ENCODE measurements at places on chromosomes 6 and 20.

DNA sequence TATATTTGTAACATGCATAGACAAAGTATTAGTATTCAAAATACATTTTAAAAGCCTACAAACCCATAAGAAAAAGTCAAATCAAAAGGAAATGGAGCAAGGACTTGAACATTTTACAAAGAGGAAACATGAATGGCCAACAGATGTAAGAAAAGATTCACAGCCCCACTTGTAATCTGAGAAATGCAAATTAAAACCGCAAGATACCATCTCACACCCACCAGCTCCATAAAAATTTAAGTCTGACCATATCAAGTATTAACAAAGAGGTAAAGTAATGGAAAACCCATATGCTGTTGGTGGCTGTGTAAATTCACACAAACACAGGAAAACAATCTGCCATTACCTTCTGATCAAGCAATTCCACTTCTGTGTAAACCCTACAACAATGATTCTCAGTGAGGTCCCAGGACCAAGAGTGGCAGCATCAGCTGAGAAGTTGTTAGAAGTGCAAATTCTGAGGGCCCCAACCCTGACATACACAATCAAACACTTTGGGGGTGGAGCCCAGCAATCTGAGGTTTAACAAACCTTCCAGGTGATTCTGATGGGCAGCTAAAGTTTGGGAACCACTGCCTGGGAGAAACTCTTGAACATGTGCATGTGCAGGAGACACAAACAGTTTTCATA is 30.9 kb downstream of the BCL2L1 start:
- DNase-seq: no peak

GRCh38 chr20:7161690-7162089 is 394.2 kb downstream of the BMP2 start:
- DNase-seq: no peak

DNA sequence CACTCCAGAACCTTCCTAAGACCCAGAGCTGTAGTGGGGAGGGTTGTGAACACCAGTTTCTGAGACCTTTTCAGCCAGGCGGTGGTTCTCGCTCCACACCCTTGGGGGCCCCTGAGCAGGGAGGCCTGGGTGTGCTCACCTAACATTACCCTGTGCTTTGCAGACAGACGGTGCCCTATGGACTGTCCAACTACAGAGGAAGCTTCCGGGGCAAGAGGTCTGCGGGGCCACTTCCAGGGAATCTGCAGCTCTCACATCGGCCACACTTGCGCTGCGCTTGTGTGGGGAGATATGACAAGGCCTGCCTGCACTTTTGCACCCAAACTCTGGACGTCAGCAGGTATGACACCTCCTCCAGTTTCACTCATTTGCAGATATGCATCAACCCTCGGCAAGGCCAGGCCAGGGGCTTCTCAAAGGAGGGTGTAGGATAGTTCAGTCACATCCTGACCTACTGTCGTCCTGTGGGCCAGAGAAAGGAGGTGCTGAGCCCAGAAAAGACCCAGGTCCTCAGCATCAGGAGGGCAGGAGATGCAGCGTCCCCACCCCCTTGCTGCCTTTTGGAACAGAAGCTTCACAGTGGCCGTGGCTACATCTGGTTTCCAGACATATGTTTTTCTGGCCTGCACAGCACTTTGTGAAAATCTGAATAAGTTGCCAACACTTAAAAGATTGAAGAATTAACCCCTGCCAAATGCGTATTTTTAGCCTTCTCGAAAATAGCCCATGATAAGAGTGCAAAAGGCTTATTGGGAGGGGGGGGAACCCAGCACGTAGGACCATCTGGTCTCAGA is 20.6 kb downstream of the EDN3 start:
- DNase-seq: no peak

- no peak for DNase-seq
These were observed 48.8 kb downstream of the NT5E start for GRCh38 chr6:85498596-85499258.

DNA sequence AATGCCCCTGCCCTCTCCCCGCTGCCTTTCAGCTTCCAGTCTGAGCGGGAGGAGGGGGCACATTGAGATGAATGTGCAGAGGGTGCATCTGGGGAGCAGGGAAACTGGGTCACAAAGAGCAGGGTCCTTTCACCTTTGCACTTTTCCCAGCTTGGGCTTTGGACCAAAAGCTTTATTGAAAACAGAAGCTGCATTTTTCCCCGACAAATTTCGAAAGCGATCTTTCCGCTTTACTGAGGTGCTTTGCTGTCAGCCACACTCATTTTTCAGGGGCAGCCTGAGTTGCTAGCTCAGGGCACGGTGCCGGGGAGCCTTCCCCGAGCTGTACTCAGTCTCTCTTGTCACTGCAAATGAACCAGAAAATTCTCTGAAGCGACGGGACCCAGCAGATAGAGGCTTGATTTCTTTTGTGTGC is 283.7 kb upstream of the SOX4 start:
- no peak for DNase-seq

- DNase-seq: no peak
These were observed 174.5 kb upstream of the SNX9 start for GRCh38 chr6:157648561-157648960.

DNA sequence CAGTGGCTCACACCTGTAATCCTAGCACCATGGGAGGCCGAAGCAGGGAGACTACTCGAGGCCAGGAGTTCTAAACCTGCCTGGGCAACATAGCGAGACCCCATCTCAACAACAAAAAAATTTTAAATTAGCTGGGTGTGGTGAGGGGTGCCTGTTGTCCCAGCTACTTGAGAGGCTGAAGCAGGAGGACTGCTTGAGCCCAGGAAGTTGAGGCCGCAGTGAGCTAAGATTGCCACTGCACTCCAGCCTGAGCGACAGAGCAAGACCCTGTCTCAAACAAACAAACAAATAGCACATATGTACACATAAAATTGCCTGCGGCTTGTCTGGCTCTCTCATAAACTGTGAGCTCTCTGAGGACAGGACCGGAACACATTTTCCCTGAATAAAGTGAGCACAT is 106.3 kb downstream of the BANF2 start:
- DNase-seq: no peak

- no peak for DNase-seq
These were observed 26.5 kb upstream of the PPP1R14C start for GRCh38 chr6:150116200-150116800.

GRCh38 chr6:90290811-90291420 is 5.7 kb downstream of the BACH2 start:
- no peak for DNase-seq

- no peak for DNase-seq
These were observed 30.5 kb downstream of the PLCB1 start for GRCh38 chr20:8162610-8163009.

GRCh38 chr6:135522965-135523692 is 25.6 kb upstream of the AHI1 start:
- DNase-seq: no peak

- no peak for DNase-seq
These were observed 147.1 kb downstream of the LRFN2 start for GRCh38 chr6:40440053-40440452.

DNA sequence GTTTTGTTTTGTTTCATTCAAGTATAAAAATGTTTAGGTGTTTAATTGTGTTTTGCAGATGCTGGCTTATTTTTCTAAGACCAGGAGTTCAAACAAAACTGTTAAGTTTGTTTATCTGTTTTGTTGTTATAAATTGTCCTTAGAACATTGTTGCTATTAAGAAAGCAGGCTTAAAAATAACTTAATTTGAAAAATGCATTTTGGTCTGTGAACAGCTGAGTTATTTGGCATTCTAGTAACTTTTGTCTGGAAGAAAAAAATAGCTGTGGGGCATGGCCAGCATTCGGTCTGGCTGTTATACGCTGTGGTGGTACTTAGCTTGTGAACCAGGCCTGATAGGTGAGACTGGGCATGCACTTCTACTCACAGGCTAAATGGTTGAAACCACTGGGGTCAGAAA is 37.8 kb downstream of the SLX4IP start:
- DNase-seq: no peak

DNA sequence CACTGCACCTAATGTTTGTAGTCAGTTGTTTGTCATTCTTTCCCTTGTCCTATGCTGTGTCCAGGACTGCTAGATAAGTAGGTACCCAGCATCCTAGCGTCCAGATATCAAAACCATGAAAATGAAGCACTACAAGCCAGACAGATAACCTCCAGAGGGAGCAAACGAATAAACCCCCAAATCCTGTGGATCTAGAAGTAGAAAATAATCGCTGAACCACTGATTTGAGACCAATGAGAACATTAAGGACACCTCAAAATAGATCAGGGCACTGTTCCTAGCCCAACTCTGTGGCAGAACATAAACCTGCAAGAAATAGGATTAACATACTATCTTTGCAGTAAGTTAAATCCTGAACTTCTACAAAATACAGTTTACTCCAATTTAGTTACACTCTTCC is 1.1 kb upstream of the KLHL32 start:
- no peak for DNase-seq

DNA sequence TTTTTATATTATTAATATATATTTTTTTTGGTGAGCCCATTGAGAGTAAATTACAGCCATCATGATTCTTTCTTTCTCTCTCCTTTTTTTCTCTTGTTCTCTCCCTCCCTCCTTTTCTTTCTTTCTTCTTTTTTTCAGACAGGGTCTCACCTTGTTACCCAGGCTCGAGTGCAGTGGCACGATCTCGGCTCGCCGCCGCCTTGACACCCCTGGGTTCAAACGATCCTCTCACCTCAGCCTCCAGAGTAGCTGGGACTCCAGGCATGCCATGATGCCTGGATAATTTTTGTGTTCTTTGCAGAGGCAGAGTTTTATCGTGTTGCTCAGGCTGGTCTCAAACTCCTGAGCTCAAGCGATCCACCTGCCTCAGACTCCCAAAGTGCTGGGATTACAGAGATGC is 1.6 kb downstream of the CCDC170 start:
- no peak for DNase-seq

GRCh38 chr6:133681891-133682290 is 207.0 kb upstream of the TCF21 start:
- DNase-seq: no peak

- no peak for DNase-seq
These were observed 66.0 kb downstream of the MBOAT1 start for GRCh38 chr6:20146291-20146690.

- no peak for DNase-seq
These were observed 33.5 kb upstream of the PHIP start for GRCh38 chr6:79111549-79111948.

DNA sequence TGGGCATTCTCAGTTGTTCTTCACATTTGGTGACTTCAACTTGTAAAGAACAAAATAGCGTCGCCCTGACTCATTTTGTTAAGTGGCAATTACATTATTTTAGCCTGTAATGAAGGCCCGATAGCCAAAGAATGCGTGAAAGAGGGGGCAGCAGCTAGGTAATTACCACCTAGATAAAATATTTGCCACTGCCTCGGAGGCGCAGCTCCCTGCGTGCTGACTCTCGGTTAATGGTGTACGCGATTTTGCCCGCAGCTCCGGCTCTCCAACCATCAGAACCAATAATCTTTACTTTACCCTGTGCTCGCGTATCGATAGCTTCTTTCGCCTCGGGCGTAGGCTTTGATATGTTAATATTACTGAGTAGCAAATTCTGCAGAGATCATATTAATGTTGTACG is 8.7 kb downstream of the TFAP2D start:
- DNase-seq: no peak

DNA sequence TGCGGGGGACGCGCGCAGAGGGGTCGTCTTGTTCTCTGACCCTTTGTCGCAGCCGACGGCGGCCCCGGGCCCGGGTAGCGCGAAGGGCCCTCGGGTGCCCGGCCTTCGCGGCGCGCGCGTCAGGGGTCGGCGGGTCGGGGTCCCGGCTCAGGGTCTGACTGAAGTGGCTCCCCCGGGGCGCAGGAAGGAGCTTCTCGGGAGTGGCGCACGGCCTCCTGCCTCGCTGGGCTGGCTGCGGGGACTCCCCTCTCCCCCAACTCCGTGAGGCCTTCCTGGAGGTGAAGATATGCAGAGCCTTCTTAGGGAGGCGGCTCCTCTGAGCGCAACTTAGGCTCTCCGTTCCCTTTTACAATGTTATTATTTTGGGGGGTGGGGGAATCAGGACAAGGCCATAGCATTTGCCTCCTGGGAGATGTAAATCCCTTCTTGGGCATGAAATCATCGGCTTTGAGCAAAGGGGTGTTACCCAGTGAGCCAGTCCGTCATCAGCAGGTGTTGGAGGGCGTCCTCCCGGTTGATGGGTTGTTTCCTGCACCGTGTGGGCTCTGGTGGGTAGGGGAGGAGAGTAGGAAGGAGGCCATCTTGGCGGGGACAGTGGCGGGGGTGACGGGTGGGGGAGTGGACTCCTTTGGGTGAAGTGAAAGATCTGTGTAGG is 523 bp downstream of the CDS2 start:
- DNase-seq: no peak

- no peak for DNase-seq
These were observed 325.1 kb downstream of the SOX4 start for GRCh38 chr6:21918666-21919065.

DNA sequence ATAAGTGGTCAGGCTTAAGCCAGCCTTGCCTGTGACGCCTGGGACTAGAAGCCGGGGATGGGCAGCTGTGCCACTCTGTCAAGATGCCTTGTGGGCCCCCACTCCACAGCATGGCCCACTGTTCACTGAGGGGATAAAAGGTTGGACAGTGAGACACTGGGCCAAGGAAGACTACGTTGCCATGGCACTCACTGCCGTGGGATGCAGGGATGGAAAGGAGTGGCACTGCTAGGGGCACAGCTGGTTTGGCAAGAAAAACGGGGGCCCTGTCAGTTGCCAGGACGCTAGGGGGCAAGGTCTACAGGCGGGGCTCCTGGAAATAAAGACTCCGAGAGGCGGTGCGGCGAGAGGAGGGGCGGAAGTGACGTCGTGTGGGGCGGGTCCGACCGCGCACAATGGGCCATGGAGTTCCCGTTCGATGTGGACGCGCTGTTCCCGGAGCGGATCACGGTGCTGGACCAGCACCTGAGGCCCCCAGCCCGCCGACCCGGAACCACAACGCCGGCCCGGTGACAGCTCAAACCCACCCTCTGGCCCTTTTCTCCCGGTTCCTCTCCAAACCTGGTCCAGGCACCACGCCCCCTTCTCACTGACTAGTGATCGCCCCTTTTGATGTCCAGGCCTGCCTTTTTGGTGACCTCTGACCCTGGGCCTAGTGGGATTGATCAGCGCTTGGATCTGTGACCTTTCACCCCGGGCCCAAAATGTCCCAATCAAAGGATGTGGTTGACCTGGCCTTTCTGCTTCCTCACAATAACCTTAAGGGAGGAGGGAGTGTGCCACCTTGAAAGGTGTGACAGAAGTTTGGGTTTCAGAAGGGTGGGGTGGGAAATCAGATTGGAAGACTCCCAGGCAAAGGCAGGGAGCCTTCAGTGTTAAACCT is at the start of gene ATAT1:
Gene ATAT1 (plus strand): TSS at position 391 of the 883 bp plus-strand sequence.
- DNase-seq: peak; percentile 81

GRCh38 chr20:49183444-49183843 is 4.7 kb downstream of the STAU1 start:
- no peak for DNase-seq

GRCh38 chr20:51731731-51732095 is 36.5 kb downstream of the ATP9A start:
- no peak for DNase-seq
